Osteocyte (in vitro differentiated cells): ENCODE measurements at places on chromosomes 1 and 21. TPM values are rescaled to one million over a fixed set of nuclear protein-coding genes. Genes with fewer than 3 reads are reported as not detected.

FCGR1A gene
- total RNA-seq, result not detected in 2 replicates

KCNA2 gene
- 0.05 TPM in 1 of 2 replicates, not detected in the other for total RNA-seq

CD48 gene
- not detected in 2 replicates for total RNA-seq

TMEM269 gene
- total RNA-seq, result 0.21 and 0.67 TPM in 2 replicates

HES3 gene
- not detected in 2 replicates for total RNA-seq

VASH2 gene
- total RNA-seq, result 3.3 and 3.7 TPM in 2 replicates

PSRC1 gene
- total RNA-seq, result 7.7 and 9.3 TPM in 2 replicates

DNA sequence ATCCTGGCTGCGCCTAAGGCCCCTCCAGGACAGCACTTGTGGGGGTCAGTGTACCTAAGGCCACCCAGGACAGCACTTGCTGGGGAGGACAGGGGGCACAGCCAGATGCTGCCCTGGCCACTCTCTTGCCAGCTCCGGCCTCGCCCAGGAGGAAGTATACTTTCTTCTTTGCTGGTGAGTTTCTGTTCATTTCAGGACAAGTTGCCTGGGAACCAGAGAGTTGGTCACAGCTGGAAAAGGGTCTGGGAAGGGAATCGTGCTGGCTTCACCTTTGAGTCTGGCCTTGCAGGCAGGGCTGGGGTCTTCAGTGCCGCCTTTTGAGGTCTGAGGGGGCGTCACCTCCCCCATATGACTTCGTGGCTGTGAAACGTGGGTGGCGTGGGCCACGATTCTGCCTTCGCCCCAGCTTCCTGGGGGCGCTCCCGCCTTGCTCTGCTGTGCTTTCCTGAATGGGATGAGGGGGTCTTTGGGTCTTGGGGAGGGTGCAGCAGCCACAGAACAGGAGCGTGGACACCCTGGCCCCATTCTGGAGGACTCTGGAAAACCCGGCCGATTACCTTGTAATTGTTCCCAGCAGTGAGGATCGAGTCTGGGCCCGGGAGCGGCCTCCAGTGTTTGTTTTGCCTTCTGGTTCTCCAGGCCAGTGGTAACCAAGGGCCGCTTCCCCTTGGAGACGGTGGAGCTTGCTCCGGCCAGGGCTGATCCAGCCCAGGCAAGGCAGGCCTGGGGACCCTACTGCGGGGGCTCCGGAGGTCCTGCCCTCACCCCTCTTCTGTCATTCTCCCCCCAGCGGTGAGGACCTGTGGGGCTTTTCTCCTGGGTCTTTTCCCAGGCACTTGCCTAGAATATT, 45.9 kb downstream of the SPSB1 start:
- no peak overlapping the region for H3K4me3 ChIP-seq
- H3K27me3 ChIP-seq, result no peaks in the 10 kb centered on the region
- H3K36me3 ChIP-seq, result peaks cover 13% of the 10 kb centered on the region
- H3K27ac ChIP-seq, result peak overlapping the region; percentile 92

DNA sequence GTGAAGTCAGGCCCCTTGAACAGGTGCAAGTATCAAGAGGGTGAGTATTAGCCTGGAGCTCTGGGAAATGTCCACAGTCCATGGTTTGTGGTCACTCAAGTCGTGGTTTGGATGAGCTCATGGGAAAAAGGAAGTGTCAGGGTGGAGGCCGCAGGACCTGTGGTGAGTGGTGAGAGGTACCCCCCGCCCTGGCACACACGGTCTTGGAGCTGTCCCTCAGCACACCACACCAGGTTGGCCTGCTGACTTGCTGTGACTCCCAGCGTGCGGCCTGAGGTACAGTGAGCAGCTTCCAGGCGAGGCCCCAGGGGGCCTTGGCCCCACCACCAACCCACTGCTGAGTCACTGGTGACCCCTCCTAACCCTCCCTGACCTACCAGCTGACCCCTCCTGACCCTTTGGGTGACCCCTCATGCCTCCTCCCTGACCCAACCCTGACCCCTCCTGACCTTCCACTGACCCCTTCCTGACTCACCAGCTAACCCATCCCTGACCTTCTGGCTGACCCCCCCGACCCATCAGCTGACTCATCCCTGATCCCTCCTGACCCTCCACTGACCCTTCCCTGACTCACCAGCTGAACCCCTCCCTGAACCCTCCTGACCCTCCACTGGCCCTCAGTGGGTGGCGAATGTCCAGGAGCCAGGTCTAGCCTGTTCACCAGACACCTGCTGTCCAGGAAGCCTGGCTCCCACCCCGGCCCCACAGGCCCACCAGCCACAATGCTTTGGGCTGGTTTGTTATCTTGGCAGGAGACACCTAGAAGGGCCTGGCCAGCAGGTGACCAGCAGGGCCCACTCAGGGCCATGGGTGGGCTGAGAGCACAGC, 34.8 kb upstream of the RNF187 start:
- no peak for DNase-seq
- H3K36me3 ChIP-seq, result peaks cover 9% of the 10 kb centered on the region
- H3K27ac ChIP-seq, result no peak overlapping the region
- H3K4me3 ChIP-seq, result no peak overlapping the region

DNA sequence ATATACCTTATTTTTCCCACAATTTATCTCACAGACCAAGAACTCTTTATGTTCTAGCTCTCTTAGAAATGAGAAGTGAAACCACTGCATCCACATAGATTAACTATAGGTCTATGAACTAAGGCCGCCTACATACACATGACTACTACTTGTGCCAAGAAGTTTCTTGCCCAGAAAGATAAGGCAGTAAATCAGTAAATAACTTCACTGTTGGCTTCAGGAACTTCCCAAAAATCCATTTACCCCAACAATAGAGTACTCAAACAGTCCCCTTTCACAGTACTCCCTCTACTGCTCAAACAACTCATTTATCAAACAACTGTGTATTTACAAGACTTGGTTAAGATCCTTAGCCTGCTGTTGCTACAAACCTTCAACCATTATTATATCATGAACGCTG, 96.5 kb downstream of the NME7 start:
- no peak overlapping the region for H3K27ac ChIP-seq
- peaks cover 5% of the 10 kb centered on the region for H3K4me1 ChIP-seq
- no peaks in the 10 kb centered on the region for H3K27me3 ChIP-seq
- no peaks in the 10 kb centered on the region for H3K36me3 ChIP-seq
- H3K4me3 ChIP-seq, result no peak overlapping the region
- DNase-seq, result no peak

DNA sequence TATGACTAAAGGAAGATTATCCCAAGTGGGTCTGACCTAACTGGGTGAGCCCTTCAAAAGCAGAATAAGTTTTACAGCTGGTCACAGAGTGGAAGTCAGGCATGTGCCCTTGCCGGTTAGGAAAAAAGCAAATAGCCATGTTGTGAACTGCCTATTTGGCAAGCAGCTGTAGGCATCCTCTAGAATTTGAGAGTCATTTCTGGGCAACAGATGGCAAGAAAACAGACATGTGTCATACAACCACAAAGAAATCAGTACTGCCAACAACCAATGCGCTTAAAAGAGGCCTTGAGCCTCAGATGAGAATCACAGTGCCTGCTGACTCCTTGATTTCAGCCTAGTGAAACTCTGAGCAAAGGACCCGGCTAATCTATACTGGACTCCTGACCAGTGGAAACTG, 26.8 kb downstream of the LRRC53 start:
- no peak overlapping the region for H3K27ac ChIP-seq
- DNase-seq, result no peak
- H3K27me3 ChIP-seq, result peaks cover 2% of the 10 kb centered on the region

DNA sequence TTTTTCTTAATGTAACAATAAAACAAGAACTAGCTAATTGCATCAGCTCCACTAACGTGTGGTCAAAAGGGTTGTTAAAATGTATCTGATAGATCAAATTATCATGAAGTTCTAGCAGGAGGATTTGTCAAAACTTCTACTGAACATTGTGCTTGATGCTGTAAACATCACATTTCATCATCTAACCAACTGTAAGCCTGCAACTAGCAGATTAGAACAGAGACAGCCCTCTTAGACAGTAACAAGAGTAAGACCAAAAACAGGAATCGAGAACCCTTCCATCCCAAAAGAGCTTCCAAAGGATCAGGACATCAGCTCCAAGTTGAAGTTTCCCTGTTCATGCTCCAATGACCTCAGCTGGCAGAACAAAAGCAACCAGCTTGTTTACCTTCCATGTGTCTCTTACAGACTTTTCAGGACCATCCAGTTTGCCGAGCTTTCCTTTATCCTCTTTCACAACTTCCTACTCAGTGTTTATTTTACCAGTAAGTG, 44.6 kb downstream of the NIBAN1 start:
- peaks cover 2% of the 10 kb centered on the region for H3K36me3 ChIP-seq
- no peak overlapping the region for H3K27ac ChIP-seq
- no peak for DNase-seq
- no peak overlapping the region for H3K4me3 ChIP-seq
- H3K4me1 ChIP-seq, result no peaks in the 10 kb centered on the region

- peak; percentile 94 for DNase-seq
- peak overlapping the region; percentile 58 for H3K4me3 ChIP-seq
- no peaks in the 10 kb centered on the region for H3K27me3 ChIP-seq
- H3K27ac ChIP-seq, result peak overlapping the region; percentile 65
- H3K4me1 ChIP-seq, result peaks cover 16% of the 10 kb centered on the region
Measured at GRCh38 chr1:155167166-155168104, 5.7 kb downstream of the KRTCAP2 start.

- no peak overlapping the region for H3K27ac ChIP-seq
- peaks cover 3% of the 10 kb centered on the region for H3K27me3 ChIP-seq
- no peak overlapping the region for H3K4me3 ChIP-seq
- no peak for DNase-seq
Measured at GRCh38 chr1:59506952-59507351, 210.1 kb downstream of the FGGY start.

GRCh38 chr1:219783605-219784235, 144.6 kb downstream of the SLC30A10 start:
- no peak overlapping the region for H3K27ac ChIP-seq
- no peak for DNase-seq
- no peaks in the 10 kb centered on the region for H3K4me1 ChIP-seq
- no peak overlapping the region for H3K4me3 ChIP-seq

GRCh38 chr1:3563610-3564009, 47.7 kb downstream of the MEGF6 start:
- H3K4me1 ChIP-seq, result peaks cover 4% of the 10 kb centered on the region
- DNase-seq, result no peak
- no peaks in the 10 kb centered on the region for H3K36me3 ChIP-seq

- peaks cover 21% of the 10 kb centered on the region for H3K4me1 ChIP-seq
- peak overlapping the region; percentile 90 for H3K4me3 ChIP-seq
- H3K27ac ChIP-seq, result peak overlapping the region; percentile 94
- peaks cover 10% of the 10 kb centered on the region for H3K36me3 ChIP-seq
- no peaks in the 10 kb centered on the region for H3K27me3 ChIP-seq
Measured at GRCh38 chr1:113905435-113905861, 322 bp downstream of the DCLRE1B start.

GRCh38 chr1:163231385-163231784, 28.7 kb upstream of the RGS5 start:
- no peak overlapping the region for H3K27ac ChIP-seq
- DNase-seq, result no peak
- H3K36me3 ChIP-seq, result no peaks in the 10 kb centered on the region
- peaks cover 20% of the 10 kb centered on the region for H3K4me1 ChIP-seq
- H3K27me3 ChIP-seq, result no peaks in the 10 kb centered on the region

- H3K36me3 ChIP-seq, result no peaks in the 10 kb centered on the region
- peak; percentile 85 for DNase-seq
- H3K4me1 ChIP-seq, result peaks cover 14% of the 10 kb centered on the region
- H3K27me3 ChIP-seq, result no peaks in the 10 kb centered on the region
Measured at GRCh38 chr1:235883261-235883927, 16.7 kb upstream of the LYST start.
